ENCODE measurements at places on chromosomes 6 and 20.

- DNase-seq, result no peak
Measured at GRCh38 chr20:45456632-45457031, 12.9 kb upstream of the WFDC2 start.

DNA sequence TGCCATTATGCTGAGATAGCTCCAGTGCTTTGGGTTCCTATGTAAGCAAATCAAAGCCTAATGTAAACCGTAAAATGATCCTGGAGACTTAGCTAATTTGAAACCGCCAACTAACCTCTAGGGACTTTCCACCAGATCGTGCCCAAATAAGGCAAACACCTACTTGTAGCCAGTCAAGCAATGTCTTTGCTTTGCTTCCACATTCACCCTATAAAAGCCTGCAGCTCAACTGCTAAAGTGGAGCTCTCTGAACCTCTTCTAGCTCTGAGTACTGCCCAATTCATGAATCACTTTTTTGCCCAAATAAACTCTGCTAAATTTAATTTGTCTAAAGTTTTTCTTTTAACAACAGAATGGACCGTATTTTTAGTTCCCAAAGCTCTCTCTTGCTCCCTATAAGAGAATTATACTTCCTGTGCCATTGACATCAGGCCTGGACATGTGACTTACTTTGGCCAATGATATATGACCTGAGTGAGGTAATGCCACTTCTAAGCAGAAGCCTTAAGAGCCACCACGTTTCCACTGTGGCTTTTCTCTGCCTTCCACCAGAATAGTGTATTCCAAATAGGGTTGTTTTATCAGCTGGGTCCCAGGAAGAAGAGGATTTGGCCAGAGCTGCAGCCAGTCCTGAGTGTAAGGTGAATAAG, 34.8 kb upstream of the PSMF1 start:
- DNase-seq, result no peak

- DNase-seq, result no peak
Measured at GRCh38 chr6:50362706-50363105, 313.0 kb upstream of the DEFB112 start.

GRCh38 chr6:148358196-148358785, 15.7 kb downstream of the SASH1 start:
- no peak for DNase-seq

DNA sequence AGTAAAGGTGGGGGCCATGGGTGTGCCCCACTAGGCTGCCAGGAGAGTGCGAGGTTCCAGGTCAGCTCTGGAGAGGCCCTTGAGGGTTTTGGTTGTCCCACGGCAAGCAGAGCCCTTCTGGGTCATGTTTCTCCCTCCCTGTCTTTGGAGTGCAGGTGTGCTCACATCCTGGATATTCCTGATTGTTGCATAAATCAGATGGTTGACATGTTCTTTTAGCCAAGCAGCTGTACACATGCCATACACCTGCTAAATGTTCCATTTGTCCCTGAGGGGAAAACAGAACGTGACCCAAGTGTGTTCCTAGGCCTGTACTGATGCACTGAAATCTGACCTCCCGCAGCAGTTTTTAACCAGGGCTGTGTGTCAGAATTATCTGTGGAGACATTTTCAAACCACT, 77.5 kb upstream of the BEND3 start:
- DNase-seq, result no peak

GRCh38 chr6:157143171-157143889, 180.0 kb downstream of the TMEM242 start:
- DNase-seq, result peak; percentile 73

DNA sequence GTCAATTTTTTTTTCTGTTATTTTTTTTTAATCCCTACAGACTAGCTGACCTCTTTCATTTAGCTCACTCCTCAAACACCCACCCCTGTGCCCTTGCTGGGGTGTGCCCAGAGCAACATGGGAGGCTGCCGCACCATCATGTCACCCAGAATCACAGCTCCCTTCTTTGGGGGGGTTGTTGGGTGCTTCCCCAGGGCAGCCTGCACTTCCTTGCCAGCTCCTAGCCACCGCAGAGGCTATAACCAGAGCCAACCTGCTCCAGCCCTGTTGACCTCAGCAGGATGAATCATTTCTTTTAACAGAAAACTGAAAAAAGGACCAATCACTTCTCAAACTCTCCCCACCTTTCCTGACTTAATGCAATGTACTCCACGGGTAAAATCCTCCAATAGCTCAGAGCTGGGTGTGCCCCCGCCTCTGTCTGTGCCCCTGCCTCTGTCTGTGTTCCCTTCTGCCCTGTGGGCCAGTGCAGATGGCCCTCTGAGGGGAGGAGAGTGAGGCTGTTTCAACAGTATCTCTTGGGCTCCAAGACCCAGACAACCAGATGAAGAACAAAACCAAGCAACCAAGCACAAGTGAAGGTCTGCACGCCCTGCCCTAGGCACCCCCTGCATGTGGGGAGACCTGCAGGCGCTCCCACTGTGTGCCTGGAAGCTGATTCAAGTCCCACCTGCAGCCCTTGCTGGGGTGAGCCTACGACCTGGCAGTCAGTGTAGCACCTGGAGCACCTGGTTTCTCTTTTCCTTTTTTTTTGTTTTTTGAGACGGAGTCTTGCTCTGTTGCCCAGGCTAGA, 67.7 kb downstream of the PYGB start:
- DNase-seq, result no peak

GRCh38 chr20:35443003-35443402, 5.0 kb upstream of the GDF5 start:
- no peak for DNase-seq

DNA sequence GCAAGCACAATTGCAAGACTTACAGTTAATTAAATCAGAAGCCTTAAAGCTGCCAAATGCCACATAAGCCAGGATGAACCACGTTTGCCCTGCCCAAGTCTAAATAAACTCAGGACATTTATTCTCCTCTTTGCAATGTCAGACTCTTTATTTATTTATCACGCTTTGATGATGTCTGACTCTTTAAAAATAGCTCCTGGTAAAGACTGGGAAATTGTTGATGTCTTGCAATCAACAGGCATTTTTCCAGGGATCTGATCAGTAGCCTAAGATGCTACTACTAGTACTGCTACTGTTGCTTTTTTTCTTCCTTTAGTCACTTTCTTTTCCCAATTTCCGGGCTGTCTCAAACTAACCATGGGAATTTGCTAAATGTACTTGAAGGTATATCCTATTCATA, 365.8 kb upstream of the MARCKS start:
- no peak for DNase-seq

DNA sequence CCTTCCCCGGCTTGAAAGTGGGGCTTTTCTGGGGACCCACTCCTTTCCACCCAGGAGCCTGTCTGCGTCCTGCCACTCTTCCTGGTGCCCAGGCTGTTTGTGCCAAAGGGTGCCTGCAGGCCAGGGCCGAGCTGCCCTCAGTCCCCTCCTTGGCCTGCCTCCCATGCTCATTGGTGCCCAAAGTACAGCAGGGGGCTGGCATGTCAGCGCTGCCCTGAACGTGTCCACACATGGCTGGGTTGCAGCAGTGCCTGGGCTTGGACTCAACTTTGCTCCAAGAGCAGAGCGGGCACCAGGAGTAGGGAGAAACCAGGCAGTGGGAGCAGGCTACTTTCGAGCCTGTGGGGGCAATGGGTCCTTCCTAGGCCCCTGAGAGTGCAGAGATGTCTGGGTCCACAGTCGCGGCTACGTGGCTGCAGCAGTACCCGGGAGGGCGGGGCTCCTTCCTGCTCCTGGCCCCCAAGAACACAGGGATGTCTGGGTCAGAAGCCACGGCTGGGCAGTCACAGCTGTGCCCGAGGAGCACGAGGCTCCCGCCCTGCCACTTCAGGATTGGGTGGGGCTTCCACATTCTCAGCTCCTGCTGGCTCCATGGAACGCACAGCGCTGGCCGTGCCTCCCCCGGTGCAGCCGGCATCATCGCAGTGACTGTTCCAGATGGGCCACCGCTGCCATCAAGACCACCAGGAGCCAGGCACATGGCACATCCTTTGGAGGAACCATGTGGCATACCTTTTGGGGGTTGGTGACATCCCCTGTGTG, 50.0 kb upstream of the CLDN20 start:
- peak; percentile 30 for DNase-seq

GRCh38 chr6:35296931-35297600, 552 bp upstream of the DEF6 start:
- DNase-seq, result no peak

GRCh38 chr6:89862273-89862672, 32.0 kb upstream of the GJA10 start:
- no peak for DNase-seq

GRCh38 chr6:142031035-142031434, 101.7 kb upstream of the GJE1 start:
- DNase-seq, result no peak

DNA sequence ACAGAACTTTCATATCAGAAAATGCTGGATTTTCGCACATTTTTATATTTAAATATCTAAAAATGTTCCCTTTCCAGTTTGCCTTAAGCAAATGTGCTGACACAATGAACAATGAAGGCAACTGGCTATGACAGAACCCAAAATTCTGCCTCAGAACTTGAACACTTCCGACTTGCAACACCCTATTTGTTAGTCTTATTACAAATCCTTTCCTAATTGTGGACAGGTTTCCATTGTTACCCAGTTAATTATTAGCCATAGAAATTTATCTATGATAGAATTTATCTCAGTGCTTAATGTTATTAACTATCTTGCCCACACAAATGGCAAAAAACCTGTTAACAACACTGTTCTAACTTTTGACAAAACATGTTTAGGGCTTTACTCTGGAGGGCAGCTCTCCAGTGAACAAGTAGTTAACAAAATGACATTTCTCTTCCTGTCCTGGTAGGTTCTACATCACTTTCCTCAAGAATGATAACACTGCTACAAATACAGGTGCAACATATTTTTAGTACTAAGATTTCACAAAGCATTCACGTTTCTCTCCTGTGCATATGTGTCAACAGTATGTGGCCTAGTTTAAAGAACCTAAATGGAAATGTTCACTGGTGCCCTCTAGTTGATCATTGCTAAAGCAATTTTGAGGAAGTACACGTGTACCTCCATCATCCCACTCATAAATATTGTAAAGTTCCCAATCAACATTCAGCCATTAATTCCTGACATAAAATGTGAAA, 58.4 kb downstream of the HIVEP2 start:
- no peak for DNase-seq

Measured in NCI-H524 treated with DMSO at 0.1 percent for 48 hours (cell line).